ENCODE measurements at places on chromosomes 7 and 10. TPM values are rescaled to one million over a fixed set of nuclear protein-coding genes. Genes with fewer than 3 reads are reported as not detected.

Gene IL2RA
- not detected for total RNA-seq

Gene CFAP46
- 0.54 TPM for total RNA-seq

Gene IFIT2
- total RNA-seq, result 8.9 TPM

Gene KLLN
- 0.17 TPM for total RNA-seq

Gene OPN4
- not detected for total RNA-seq

Gene GPR26
- total RNA-seq, result not detected

Gene FBXO24
- total RNA-seq, result 0.11 TPM

Gene PPP1R3C
- 0.09 TPM for total RNA-seq

Gene VWA2
- not detected for total RNA-seq

Gene SLC26A3
- total RNA-seq, result not detected

Gene DLX5
- not detected for total RNA-seq

Gene TEX36
- not detected for total RNA-seq

Gene SLC39A12
- not detected for total RNA-seq

Gene INHBA
- total RNA-seq, result 4.2 TPM

Gene SCIN
- 0.17 TPM for total RNA-seq

Gene TACC2
- total RNA-seq, result 2.8 TPM

Gene MMRN2
- 93.6 TPM for total RNA-seq

Gene TMEM196
- not detected for total RNA-seq

Gene OR2A12
- total RNA-seq, result not detected

Gene CREB5
- 2.1 TPM for total RNA-seq

Gene TFEC
- total RNA-seq, result 0.09 TPM

Gene STOX1
- total RNA-seq, result 0.09 TPM

Gene RALA
- total RNA-seq, result 23.3 TPM

Gene HTR7
- 0.22 TPM for total RNA-seq

Gene TMEM140
- 45.4 TPM for total RNA-seq

Gene DNAJB9
- 58.2 TPM for total RNA-seq

Gene SPDYE16
- not detected for total RNA-seq

Gene PNLIPRP2
- total RNA-seq, result not detected

Gene STEAP2
- 0.52 TPM for total RNA-seq

Gene AKR1C4
- total RNA-seq, result 0.09 TPM

Gene VAX1
- not detected for total RNA-seq

Gene SPACDR
- total RNA-seq, result 0.22 TPM

Gene DMTF1
- total RNA-seq, result 51.7 TPM

Gene MYH16
- not detected for total RNA-seq

Gene EBLN1
- not detected for total RNA-seq

Gene TUBB8
- 0.11 TPM for total RNA-seq

Gene BICC1
- under 0.01 TPM for total RNA-seq

Gene ADRA2A
- total RNA-seq, result under 0.01 TPM

Gene NUTM2E
- total RNA-seq, result not detected

Gene ODAD2
- total RNA-seq, result 0.76 TPM

Gene UCMA
- total RNA-seq, result not detected

Gene WASHC2C
- total RNA-seq, result 30.5 TPM

Gene ZPBP
- total RNA-seq, result not detected

Measured in dermis lymphatic vessel endothelial cell (primary cell).